ENCODE measurements at places on chromosomes 6 and 20. TPM values are rescaled to one million over a fixed set of nuclear protein-coding genes. Genes with fewer than 3 reads are reported as not detected.
A peak's percentile ranks its signal among the peaks of the same experiment; 100 is the strongest.

DNA sequence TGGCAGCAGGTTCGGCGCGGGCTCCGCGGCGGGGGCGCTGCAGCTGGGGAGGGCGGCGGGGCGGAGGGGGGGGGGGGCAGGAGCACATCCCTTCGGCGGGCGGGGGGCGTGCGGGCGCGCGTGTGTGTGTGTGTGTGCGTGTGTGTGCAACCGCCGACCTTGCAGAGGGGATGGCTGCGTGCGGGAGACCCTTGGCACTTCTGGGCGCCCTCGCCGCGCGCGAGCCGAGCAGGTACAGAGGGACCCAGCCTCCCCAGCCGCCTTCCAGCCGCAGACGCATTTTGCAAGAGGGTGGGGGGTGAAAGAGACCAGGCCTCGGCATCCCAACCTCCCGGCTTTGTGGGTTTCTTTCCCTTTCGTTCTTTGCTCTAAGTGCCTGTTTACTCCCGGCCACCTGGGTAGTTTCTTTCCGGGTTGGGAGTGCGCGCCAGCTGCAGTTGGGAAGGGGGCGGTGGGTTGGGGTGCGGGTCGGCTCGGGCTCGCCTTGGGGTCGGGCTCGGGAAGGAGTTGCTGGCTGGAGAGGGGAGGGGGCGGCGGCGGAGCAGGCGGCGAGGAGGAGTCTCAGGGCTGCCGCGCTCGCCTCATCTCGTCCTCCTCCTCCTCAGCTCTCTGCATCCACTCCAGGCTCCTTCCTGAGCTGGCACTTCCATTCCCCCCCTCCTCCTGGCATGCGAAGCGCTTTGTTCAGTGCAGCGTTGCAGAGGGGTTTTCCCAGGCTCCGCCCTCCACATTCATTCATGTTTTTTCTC, 620 bp downstream of the HIVEP1 start:
- no peaks in the 10 kb centered on the region for H3K27me3 ChIP-seq
- peaks cover 75% of the 10 kb centered on the region for H3K36me3 ChIP-seq
- ATAC-seq = peak; percentile 42
- H3K4me1 ChIP-seq = peaks cover 23% of the 10 kb centered on the region

DNA sequence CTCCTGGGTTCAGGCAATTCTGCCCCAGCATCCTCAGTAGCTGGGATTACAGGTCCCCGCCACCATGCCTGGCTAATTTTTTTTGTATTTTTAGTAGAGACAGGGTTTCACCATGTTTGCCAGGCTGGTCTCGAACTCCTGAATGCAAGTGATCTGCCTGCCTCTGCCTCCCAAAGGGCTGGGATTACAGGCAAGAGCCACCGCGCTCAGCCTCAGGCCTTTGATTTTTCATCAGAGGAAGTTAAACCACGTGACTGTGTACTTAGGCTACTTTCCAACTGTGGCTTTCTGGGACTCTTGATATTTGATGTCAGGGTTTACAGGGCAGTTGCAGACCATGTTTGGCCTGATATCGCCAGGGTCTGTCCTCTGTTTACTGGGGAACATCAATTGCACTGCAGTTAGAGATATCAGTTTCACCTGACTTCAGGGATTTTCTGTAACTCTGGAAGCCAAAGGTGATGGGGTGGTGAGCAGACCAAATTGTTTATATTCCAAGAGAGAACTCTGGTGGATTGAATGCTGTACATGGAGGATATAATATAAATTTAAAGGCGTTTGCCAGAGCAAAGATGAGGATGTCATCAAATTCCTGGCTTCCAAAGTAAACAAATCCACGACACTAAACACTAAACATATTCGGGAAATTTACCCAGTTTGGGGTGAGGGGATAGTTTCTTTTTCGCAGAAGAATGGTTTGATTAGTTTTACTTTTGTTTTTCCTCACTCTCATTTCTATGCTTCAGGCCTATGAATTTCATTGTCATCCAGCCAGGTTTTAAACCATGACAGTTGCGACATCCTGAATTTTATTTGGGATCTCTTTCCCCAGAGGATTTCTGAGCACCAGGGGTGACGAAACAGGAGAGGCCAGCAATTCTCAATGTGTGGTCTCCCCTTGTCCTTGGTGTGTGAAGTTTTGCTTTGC, 4.2 kb downstream of the PSMF1 start:
- peaks cover 39% of the 10 kb centered on the region for H3K4me1 ChIP-seq
- no peaks in the 10 kb centered on the region for H3K27me3 ChIP-seq
- peak overlapping the region; percentile 62 for H3K27ac ChIP-seq
- no peak for ATAC-seq
- peaks cover 88% of the 10 kb centered on the region for H3K36me3 ChIP-seq

DNA sequence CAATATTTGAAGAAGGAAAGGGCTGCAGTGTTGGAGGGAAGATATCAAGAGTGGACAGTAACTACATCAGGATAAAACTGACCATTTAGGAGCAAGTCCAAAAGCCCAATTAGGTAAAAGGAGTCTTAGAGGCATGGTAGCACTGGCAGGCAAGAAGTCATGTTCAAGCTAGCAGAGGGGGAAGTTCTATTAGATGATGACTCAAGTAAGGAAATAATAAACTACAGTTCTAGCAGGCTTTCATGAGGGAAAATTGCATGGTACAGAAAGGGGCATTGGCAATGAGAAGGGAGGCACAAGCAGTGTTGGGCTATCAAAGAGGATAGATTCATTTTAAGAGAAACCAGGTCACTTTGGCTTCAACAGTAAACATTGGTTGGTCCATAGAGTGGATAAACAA, 156.1 kb upstream of the PTPRK start:
- H3K36me3 ChIP-seq = no peaks in the 10 kb centered on the region
- no peaks in the 10 kb centered on the region for H3K4me1 ChIP-seq
- no peak overlapping the region for H3K4me3 ChIP-seq
- no peak overlapping the region for H3K27ac ChIP-seq
- no peak for ATAC-seq

- no peaks in the 10 kb centered on the region for H3K4me1 ChIP-seq
- ATAC-seq = no peak
- no peaks in the 10 kb centered on the region for H3K27me3 ChIP-seq
- H3K36me3 ChIP-seq = no peaks in the 10 kb centered on the region
- H3K27ac ChIP-seq = no peak overlapping the region
These were observed 497.3 kb downstream of the PRKN start for GRCh38 chr6:162230147-162230752.

- peaks cover 1% of the 10 kb centered on the region for H3K27me3 ChIP-seq
- no peak overlapping the region for H3K4me3 ChIP-seq
- H3K4me1 ChIP-seq = no peaks in the 10 kb centered on the region
- no peak overlapping the region for H3K27ac ChIP-seq
- H3K36me3 ChIP-seq = no peaks in the 10 kb centered on the region
These were observed 33.0 kb upstream of the SCP2D1 start for GRCh38 chr20:18780385-18781130.

ZBTB46 gene
- total RNA-seq = 6.2 TPM

CLPSL1 gene
- total RNA-seq = not detected

SLC18B1 gene
- 4.1 TPM for total RNA-seq
